ENCODE measurements at places on chromosomes 1 and 21.

GRCh38 chr1:31640179-31640578 is 4.5 kb downstream of the PEF1 start:
- DNase-seq = no peak

- no peak for DNase-seq
These were observed 107.6 kb downstream of the GALNT2 start for GRCh38 chr1:230174471-230175162.

- no peak for DNase-seq
These were observed 200.0 kb downstream of the NFIA start for GRCh38 chr1:61282387-61282786.

DNA sequence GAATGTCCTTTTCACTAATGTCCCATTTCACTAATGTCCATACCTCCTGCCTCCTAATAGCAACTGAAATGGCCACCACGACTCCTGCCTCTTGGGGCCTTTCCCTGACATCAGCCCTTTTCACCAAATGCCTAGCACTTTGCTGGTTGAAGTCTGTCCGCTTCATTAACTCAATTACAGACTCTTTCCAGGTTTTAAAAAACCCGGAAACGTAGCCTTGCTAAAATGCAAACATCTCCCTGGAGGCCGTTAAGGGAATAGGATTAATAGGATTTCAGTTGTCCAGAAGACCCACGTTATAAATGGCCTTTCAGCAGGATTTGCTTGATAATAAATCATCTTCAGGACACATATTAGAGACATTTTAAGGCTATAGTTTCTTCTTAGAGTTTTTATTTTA is 25.7 kb upstream of the ERO1B start:
- DNase-seq = no peak

- no peak for DNase-seq
These were observed 9.6 kb downstream of the C1orf105 start for GRCh38 chr1:172430128-172430454.
